ENCODE measurements at places on chromosomes 11 and 22. TPM values are rescaled to one million over a fixed set of nuclear protein-coding genes. Genes with fewer than 3 reads are reported as not detected.

DNA sequence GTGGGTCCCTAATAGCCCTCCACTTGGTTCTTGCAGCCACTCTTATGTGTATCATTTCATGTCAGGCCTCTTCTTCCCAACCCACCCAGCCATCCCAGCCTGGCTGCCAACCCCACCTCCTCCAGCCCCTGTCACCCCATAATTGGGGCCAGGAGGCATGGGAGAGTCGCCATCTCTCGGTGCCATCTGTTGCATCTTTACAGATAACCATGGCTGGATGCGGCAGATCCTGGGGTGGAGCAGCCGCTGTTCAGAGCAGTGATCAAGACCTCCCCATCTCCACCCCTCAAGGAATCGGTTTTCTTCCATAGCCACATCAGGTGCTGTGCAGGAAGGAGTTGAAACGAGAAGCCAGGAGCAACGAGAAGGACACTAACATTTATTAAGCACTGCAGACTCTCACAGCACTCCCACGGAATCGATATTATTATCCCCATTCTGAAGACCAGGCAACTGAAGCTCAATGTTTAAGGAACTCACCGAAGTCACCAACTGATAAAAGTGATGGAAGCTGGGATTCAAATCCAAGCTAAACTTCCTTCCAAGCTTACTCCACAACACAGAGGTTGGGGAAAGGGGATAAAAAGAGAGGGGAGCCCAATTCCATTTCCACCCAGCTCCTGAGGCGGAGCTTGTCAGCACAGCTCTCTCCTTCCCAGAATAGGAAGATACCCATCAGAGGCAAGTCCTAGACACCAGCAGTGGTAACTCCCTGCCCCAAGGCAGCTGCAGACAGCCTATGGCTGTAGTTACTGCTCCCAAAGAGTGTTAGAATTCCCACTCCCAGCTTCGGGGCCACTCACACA, 2.7 kb downstream of the SLC43A1 start:
- no peak overlapping the region for H3K4me3 ChIP-seq
- no peak for DNase-seq
- H3K27ac ChIP-seq = no peak overlapping the region
- peaks cover 62% of the 10 kb centered on the region for H3K27me3 ChIP-seq
- H3K4me1 ChIP-seq = peaks cover 16% of the 10 kb centered on the region
- H3K36me3 ChIP-seq = no peaks in the 10 kb centered on the region

DNA sequence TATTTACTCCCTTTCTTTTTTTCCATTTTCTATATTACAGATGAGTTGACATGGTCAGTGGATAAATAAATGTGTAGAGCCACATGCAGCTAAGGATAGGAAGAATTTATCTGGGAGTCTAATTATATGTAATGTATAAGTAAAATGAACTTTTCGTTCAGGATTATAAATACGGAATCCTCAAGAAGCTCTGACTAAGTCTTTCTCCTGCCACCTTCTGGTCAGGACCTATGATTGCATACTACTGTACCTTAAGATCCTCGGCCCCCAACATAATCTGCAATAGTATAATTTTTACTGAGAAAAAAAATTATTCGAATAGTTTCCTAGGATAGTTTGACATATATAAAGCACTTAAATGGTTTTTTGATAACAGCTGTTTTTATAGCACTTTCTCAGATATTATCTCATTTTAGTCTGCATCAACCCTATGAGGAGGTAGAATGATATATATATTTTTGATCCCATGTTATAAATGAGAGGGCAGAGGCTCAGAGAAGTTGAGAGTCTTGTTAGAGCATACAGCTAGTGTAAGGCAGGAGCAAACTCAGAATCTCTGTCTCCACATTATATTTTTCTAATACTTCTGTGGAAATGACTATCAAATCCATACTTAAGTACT, 36.1 kb downstream of the CCDC90B start:
- H3K4me3 ChIP-seq = no peak overlapping the region
- H3K36me3 ChIP-seq = no peaks in the 10 kb centered on the region
- no peak overlapping the region for H3K27ac ChIP-seq

GRCh38 chr11:74220376-74220775, 49.3 kb downstream of the PPME1 start:
- no peaks in the 10 kb centered on the region for H3K27me3 ChIP-seq
- no peak overlapping the region for H3K4me3 ChIP-seq
- H3K36me3 ChIP-seq = no peaks in the 10 kb centered on the region
- H3K27ac ChIP-seq = no peak overlapping the region
- no peaks in the 10 kb centered on the region for H3K4me1 ChIP-seq

GRCh38 chr22:17303840-17304779, 65.2 kb upstream of the CECR2 start:
- DNase-seq = no peak
- H3K4me1 ChIP-seq = peaks cover 6% of the 10 kb centered on the region
- H3K4me3 ChIP-seq = no peak overlapping the region
- no peaks in the 10 kb centered on the region for H3K36me3 ChIP-seq

GRCh38 chr11:95144313-95145235, 54.9 kb downstream of the ENDOD1 start:
- no peaks in the 10 kb centered on the region for H3K36me3 ChIP-seq
- peaks cover 98% of the 10 kb centered on the region for H3K27me3 ChIP-seq
- H3K4me1 ChIP-seq = no peaks in the 10 kb centered on the region
- no peak overlapping the region for H3K4me3 ChIP-seq

DNA sequence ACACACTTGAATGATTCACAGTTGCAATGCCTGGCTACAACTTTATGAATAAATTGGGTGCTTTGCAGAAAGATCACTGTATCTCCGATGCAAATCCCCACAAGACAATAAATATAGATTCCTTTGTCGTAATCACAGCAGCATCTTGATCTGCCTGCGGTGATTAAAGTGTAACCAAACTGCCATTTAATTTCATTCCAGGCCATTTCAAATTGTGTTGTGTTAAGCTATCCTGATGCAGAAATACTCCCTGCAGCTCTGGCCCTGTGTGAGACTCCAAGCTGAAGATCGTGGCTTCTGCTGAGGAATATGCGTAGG, 40.8 kb upstream of the B3GAT1 start:
- no peak for DNase-seq
- no peaks in the 10 kb centered on the region for H3K4me1 ChIP-seq
- H3K36me3 ChIP-seq = no peaks in the 10 kb centered on the region
- no peak overlapping the region for H3K27ac ChIP-seq

GRCh38 chr11:76738618-76739240, 44.4 kb upstream of the TSKU start:
- DNase-seq = no peak
- H3K4me1 ChIP-seq = peaks cover 16% of the 10 kb centered on the region
- H3K36me3 ChIP-seq = no peaks in the 10 kb centered on the region
- H3K27ac ChIP-seq = no peak overlapping the region
- H3K27me3 ChIP-seq = no peaks in the 10 kb centered on the region

GRCh38 chr11:75264971-75265370, 24.4 kb downstream of the TPBGL start:
- H3K27me3 ChIP-seq = no peaks in the 10 kb centered on the region
- no peak overlapping the region for H3K4me3 ChIP-seq
- no peak overlapping the region for H3K27ac ChIP-seq
- H3K4me1 ChIP-seq = no peaks in the 10 kb centered on the region
- no peak for DNase-seq
- H3K36me3 ChIP-seq = no peaks in the 10 kb centered on the region

- H3K27me3 ChIP-seq = no peaks in the 10 kb centered on the region
- H3K27ac ChIP-seq = no peak overlapping the region
- DNase-seq = peak; percentile 20
- H3K4me1 ChIP-seq = peaks cover 6% of the 10 kb centered on the region
- no peak overlapping the region for H3K4me3 ChIP-seq
These were observed 9.9 kb downstream of the MICAL2 start for GRCh38 chr11:12120031-12121008.

GRCh38 chr11:133065847-133066485, 466.3 kb downstream of the OPCML start:
- H3K36me3 ChIP-seq = no peaks in the 10 kb centered on the region
- H3K4me1 ChIP-seq = peaks cover 5% of the 10 kb centered on the region
- no peak overlapping the region for H3K27ac ChIP-seq
- no peak for DNase-seq

DNA sequence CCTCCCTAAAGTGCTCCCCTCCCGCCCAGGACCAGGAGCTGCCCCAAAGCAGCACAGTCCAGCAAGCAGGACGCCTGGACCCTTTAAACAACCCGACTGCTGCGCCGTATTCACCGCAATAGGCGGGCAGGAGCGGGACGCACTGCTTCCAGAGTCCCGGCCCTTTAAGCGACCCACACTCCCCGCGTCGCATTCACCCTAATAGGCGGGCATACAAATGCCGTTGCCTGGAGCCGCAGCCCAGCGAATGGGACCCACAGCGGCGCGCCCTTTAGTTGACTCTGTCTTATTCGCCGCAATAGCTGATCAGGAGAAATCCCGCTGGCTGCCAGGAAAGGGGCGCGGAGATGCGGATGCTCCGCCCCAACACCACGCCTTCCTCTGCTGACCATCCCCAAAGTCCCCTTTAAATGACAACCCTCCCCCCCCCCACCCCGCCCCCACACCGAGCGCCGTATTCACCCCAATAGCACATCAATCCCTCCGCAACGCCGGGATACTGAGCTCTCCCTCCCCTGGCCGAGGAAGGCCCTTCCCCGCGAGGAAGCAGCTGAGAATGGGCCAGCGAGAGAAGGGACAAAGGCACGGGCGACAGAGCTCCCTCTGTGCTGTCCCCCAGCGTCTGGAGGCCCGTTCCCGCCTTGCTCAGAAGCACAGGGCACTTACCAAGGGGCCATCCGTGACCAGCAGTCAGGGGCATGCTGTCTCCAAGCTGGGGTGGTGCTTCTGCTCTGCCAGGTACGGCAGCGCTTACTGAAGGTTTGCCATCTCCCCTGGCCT, 4.7 kb downstream of the OSBPL5 start:
- no peak overlapping the region for H3K27ac ChIP-seq
- DNase-seq = peak; percentile 99
- H3K4me3 ChIP-seq = peak overlapping the region; percentile 59
- peaks cover 2% of the 10 kb centered on the region for H3K27me3 ChIP-seq
- peaks cover 43% of the 10 kb centered on the region for H3K4me1 ChIP-seq

GRCh38 chr11:113339929-113340589, 25.7 kb downstream of the TTC12 start:
- DNase-seq = no peak
- no peaks in the 10 kb centered on the region for H3K36me3 ChIP-seq
- no peaks in the 10 kb centered on the region for H3K27me3 ChIP-seq
- H3K4me1 ChIP-seq = no peaks in the 10 kb centered on the region
- no peak overlapping the region for H3K27ac ChIP-seq

DNA sequence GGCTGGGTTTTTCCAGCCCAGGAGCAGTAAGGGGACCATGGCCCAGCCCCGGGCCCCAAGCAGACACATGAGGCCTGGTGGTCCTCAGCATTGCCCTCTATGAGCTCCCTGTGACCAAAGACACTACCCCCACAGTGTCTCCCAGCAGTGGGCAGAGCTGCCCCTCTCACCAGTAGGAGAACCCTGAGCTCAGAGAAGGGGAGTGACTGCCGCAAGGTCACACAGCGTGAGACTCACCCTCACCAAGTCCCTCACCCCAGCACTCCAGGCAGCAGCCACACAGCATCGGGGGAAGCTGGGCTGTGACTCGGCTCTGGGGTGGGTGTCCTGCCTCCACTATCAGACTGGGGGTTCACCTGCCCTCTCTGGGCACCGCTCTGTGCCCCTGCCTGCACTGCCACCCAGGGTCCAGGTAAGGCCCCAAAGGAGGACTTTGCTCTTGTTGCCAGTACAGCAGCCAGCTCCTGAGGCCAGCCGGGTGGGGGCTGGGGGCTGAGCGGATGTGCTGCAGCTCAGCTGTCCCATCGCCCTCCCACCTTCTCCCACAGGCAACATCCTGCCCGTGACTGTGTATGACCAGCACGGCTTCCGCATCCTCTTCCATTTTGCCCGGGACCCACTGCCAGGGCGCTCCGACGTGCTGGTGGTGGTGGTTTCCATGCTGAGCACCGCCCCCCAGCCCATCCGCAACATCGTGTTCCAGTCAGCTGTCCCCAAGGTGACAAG, 7.9 kb upstream of the SH3BP1 start:
- peaks cover 17% of the 10 kb centered on the region for H3K4me1 ChIP-seq
- H3K36me3 ChIP-seq = no peaks in the 10 kb centered on the region
- H3K27me3 ChIP-seq = no peaks in the 10 kb centered on the region
- no peak overlapping the region for H3K27ac ChIP-seq

DNA sequence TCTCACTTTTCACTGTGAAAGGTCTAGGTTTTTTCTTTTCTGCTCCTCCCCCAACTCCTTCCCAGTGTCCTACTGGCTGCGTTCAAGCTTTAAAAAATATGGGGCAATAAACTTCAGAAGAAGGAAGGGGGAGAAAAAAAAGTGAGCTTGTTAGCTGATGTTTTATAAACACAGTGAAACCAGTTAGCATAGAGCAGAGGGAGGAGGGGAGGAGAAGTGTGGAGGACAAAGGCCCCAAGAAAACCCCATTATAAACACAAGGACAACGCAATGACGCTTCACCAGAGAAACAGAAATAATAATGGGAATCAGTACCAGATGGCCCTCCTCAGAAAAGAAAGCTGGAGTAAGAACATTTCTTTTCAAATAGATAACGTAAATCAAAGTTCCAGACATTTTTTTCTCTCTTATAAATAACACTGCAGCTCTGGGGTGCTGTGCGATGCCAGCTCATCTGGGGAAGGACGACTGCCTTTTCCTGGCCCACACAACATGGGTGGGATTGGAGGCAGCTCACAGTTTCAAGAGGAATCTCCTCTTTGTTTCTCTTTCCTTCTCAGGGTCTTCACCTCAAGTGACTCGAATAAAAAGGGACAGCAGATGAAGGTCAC, 235.4 kb upstream of the NARS2 start:
- H3K4me1 ChIP-seq = peaks cover 31% of the 10 kb centered on the region
- H3K27ac ChIP-seq = no peak overlapping the region
- no peak for DNase-seq
- no peaks in the 10 kb centered on the region for H3K36me3 ChIP-seq
- no peaks in the 10 kb centered on the region for H3K27me3 ChIP-seq
- H3K4me3 ChIP-seq = no peak overlapping the region

Gene CRYBA4
- total RNA-seq = 1.6 TPM

Gene SLC6A5
- total RNA-seq = not detected

Gene PRG3
- total RNA-seq = not detected

Gene GGT5
- not detected for total RNA-seq

Gene MUC2
- total RNA-seq = not detected

All from neural progenitor cell (in vitro differentiated cells).